Activated naive CD4-positive, alpha-beta T cell treated with anti-CD3 and anti-CD28 coated beads for 36 hours (primary cell): ENCODE measurements at places on chromosomes 13 and 19. TPM values are rescaled to one million over a fixed set of nuclear protein-coding genes. Genes with fewer than 3 reads are reported as not detected.

CEACAM19 gene
- 0.27 TPM for total RNA-seq

WDR62 gene
- 25.6 TPM for total RNA-seq

GAMT gene
- total RNA-seq: 23.5 TPM

MYPOP gene
- total RNA-seq: 4.5 TPM

RFX2 gene
- 4.7 TPM for total RNA-seq

ZNF575 gene
- total RNA-seq: 3.1 TPM

FCHO1 gene
- 56.8 TPM for total RNA-seq

ZNF420 gene
- 6.4 TPM for total RNA-seq

GFY gene
- total RNA-seq: not detected

DNA sequence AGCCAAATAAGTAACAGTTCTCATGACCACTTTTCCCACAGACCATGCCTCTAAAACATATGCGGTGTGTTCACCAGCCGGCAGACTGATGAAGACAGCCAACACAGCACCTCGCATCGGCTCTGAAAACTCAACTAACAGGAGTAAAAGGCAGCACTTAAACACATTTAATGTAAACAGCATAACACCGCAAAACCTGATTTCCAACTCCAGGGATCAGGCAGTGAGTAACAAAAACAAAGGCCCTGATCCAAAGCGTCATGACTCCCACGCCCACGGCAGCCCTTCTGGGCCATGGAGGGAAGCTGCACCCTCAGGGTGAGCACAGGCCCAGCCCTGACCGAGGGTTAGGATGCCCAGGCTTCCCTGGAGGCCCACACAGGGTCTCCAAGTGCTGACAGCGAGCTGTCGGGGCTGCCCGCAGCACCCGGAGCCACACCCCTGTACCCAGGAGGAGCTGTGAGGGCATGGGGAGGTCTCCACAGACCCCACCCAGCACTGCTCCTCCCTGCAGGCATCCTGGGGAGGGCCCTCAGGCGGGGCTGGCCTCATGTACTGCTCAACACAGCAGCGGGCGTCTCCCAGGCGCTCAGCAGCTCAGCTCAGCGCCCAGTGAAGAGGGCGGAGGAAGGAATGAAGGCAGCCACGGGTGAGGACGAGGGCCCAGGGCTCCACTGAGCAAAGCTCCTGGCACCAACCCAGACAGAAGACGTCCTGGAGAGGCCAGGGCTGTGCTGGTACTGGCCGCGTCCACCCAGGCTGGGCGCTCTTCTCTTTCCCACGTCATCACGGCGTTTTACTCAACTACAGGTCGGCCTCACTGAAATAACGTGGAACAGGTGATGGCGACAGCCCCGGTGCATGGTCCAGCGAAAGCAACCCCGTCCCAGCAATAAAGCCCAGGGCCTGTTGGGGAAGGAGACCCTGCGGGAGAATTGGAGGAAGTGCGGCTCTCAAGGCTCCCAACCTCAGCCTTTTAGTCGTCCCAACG, 53.7 kb downstream of the RASA3 start:
- no peak for DNase-seq

DNA sequence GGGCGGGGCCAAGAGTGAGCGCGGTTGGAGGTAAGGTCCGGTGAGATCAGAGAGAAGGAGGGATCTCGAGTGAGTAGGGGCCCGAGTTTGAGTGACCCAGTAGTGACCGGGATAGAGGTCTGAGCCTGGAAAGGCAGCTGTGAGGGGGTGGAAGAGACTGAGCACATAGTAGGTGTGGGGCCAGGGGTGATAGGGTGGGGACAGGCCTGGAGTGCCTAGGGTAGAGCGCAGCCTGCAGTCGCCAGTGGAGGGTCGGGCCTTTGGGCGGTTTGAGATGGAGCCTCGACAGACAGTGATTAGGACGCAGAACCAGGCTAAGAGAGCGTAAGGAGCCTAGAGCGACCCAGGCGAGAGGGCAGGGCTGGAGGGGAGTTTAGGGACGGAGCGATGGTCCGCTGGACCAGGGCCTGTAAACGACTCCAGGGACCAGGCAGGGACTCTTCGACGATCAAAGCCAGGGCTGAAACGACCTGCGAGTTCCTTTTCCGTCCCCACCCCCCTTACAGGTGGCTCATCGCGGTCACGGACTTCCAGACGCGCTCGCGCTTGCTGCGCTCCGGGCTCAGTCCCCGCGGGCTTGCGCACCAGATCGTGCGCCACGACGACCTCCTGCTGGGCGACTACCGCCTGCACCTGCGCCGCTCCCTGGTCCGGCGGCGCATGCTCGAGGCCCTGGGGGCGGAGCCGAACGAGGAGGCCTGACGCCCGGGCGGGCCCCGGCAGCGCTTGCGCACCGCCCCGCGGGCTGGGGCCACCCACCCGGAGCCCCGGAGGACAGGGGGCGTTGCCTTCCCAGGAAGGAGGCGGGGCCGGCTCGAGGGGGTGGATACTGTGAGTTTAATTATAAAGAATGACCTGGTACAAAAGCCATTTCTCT, 9.4 kb downstream of the C19orf81 start:
- DNase-seq: peak; percentile 79

DNA sequence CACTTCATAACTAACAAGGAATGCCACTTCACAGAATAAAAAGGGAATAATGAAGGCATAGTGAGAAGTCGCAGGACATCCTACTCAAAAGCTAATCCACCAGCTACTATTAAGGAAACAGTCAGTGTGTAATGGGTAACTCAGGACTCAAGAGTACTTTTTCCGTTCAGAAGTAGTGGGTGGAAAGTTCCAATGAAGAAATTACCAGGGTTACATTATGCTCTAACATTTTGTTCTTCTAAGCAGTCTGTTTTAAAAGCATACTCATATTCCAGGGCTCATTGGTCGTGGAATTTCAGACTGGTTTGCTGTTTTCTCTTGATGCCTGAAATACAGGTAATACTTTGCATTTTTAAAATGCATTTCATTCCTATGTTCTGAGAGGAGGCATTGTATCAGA, 222.4 kb upstream of the IRS2 start:
- no peak for DNase-seq

DNA sequence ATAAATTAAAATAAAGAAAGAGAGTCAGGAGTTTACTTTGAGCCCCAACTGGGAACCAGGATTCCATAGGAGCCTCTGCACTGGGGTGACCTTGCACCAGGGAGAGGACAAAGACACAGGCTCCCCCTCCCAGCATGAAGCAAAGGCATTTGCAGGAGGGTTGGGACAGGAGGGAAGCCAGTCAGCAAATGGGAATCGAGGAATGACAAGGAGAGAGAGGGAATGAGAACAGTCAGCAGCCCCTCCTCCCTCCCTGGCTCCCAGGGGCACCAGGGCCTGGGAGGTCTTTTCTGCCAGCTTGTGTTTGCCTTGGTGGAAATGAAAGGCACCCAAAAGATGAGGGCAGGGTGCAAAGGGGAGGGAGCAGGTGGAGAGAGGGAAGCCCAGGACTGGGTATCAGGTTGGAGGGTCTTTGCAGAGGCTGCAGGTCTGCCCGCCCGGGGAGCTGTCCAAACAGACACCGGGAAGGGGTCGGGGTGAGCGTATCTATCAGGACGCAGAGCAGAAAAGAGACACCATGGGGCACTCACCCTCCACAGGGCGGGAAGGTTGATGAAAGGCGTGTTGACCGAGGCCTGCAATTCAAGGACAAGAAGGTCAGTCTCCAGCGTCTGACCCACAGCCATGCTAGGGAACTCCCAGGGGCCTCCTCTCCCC, 3.8 kb downstream of the SBSN start:
- DNase-seq: no peak

GRCh38 chr19:21505459-21506451, at the start of gene ZNF429:
Gene ZNF429 (plus strand): TSS chr19:21505602. CDS start chr19:21505772, 170 bp downstream.
- DNase-seq: peak; percentile 96

- DNase-seq: no peak
Measured at GRCh38 chr13:24288870-24289269, 20.5 kb upstream of the C1QTNF9 start.

DNA sequence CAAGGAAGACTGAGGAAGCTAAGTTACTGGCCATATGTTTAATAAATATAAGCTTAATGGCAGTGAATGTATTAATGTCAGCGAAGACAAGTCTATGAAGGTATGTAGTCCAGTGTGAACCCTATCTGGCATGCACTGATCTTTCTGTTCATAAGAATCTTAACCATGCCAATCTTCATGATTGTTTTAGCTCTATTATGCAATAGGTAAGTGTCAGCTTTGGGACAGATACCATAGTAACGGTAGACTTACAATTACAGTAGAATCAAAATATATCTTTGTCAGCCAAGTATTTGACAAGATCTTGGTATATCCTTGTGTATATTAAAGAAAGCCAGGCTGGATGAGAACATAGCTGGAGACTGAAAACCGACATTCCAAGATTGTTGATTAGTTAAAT, 428.5 kb downstream of the SPRY2 start:
- DNase-seq: no peak

DNA sequence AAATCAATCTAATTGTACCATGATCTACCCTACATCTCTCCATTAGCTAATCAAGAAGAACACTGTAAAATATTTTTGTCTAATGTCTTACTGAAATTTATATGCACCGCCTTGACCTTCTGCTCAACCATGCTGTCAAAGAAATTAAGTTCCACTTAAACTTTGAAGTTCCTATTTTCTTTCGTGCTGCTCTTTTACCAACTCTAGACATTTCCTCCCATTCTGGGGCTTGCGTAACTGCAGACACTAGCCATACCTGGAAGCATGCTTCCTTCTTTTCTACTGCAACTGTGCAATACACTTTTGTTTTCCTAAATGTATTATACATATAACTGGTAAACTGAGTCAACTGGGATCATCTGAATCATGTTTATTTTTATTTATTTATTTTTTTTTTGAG, 8.5 kb upstream of the UBE2L5 start:
- no peak for DNase-seq

GRCh38 chr13:25422153-25422552, 50.4 kb downstream of the ATP8A2 start:
- no peak for DNase-seq

DNA sequence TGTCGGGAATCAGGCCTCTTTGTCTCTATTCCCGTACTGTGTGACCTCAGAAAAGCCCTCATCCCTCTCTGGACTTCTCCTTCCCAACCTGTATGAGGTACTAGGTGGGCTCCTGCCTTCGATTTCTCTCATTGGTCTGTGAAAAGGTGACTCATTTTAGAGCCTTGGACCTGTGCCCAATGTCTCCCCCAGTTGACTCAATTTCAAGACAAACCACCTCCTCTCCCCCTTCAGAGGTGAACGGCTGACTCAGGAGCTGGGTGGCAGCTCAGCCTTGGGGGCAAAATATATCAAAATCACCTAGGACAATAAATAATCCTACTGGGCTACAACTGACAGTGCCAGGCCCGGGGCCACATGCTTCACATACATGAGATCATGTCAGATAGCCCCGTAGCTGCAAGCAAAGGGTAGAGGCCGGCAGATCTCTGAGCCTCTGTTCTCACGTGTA, 630 bp downstream of the COQ8B start:
- peak; percentile 83 for DNase-seq
